ENCODE measurements at places on chromosomes 4 and X.

DNA sequence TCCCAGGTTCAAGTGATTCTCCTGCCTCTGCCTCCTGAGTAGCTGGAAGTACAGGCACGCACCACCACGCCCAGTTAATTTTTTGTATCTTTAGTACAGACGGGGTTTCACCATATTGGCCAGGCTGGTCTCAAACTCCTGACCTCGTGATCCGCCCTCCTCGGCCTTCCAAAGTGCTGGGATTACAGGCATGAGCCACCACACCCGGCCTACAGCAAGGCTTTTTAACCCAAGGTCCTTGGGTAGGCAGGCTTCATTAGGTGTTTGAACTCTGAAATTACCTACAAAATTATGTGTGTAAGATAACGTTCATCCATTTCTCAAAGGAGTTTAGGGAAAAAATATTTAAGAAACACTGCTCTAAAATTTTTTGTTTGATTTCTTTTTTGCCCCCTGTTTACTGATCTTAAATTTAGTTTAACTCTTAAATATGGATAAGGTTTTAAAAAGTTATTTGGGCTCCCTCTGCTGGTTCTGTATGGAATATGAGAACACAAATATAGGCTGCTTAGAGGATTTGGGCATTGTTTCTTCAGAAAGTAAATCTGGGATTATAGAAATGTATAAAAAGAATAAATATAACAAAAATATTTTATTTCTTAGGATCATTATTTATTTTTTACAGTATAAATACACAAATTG, 92.8 kb downstream of the CBR4 start:
- DNase-seq: peak; percentile 62

DNA sequence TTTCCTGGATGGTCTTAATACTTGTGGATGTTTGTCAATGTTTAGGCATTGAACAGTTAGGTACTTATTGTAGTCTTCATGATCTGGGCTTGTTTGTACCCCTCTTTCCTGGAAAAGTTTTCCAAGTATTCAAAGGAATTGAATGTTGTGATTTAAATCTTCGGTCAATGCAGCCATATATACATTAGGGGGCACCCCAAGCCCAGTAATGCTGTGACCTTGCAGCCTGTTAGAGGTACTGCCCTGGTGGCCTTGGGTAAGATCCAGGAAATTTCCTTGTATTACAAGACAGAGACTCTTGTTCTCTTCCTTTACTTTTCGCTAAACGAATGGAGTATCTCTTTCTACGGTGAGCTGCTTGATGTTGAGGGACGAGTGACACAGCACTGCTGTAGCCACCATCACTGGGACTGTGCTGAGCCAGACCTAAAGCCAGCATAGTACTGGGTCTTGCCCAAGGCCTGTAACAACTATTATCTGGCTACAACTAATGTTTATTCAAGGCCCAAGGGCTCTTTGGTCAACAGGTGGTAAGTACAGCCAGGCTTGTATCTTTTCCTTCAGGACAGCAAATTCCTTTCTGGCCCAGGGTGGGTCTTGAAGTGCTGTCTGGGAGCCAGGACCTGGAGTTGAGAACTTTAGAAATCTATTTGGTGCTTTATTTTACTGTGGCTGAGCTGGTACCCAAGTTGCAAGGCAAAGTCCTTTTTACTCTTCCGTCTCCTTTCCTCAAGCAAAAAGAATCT, 118.3 kb upstream of the ATOH1 start:
- no peak for DNase-seq

- no peak for DNase-seq
Measured at GRCh38 chrX:12421918-12422317, 283.6 kb downstream of the FRMPD4 start.

DNA sequence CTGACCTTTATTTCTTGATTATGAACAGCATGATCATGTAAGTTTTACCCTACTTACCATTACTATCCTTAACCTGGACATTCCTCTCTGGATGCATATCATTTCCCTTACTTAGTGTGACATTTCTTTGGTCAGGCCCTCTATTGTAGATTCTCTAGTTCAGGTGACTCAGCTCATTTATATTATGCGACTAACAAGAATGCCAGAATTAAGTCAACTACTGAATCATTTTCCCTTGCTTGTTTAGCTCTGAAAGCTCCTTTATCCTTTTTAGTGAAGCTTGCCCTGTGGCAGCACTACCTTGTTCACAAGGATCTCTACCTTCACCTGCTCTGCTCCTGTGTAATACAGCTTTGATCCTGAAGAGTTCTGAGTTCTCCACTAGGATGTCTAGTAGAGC, 15.1 kb upstream of the UGT2B17 start:
- DNase-seq: no peak

GRCh38 chrX:312621-313331, 5.8 kb downstream of the GTPBP6 start:
- DNase-seq: no peak

DNA sequence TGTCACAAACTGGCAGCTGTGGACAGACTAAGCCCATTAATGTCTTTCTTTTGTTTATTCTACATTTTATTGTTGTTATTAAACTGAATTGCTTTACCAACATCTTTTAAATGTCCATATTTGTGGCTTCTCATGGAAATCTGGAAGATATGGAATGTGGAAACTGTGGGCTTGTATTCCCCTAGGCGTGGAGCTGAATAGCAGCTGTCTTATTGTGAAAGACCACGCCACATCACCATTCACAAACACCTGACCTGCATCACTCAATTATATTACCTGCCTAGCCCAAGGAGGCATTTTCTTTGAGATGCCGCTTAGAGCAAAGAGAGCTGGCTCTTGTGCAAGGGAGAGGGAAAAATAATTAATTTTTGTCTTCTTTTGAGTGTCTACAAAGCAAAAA, 96.9 kb upstream of the GPRIN3 start:
- no peak for DNase-seq

GRCh38 chrX:71081330-71082123, 13.4 kb upstream of the SNX12 start:
- DNase-seq: no peak

DNA sequence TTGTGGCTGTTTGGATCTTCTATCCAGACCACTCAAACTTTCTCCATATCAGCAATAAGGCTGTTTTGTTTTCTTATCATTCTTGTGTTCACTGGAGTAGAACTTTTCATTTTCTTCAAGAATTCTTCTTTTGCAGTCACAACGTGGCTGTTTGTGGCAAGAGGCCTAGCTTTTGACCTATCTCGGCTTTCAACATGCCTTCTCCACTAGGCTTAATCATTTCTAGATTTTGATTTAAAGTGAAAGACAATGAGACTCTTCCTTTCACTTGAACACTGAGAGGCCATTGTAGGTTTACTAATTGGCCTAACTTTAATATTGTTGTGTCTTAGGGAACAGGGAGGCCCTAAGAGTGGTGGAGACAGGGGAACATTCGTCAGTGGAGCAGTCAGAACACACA, 19.1 kb downstream of the FGF2 start:
- no peak for DNase-seq

GRCh38 chr4:40419231-40419912, 84.2 kb downstream of the CHRNA9 start:
- no peak for DNase-seq

GRCh38 chr4:58138786-58139668, 1028.8 kb upstream of the IGFBP7 start:
- no peak for DNase-seq

- DNase-seq: no peak
Measured at GRCh38 chrX:21993265-21993664, 38.9 kb upstream of the PHEX start.

DNA sequence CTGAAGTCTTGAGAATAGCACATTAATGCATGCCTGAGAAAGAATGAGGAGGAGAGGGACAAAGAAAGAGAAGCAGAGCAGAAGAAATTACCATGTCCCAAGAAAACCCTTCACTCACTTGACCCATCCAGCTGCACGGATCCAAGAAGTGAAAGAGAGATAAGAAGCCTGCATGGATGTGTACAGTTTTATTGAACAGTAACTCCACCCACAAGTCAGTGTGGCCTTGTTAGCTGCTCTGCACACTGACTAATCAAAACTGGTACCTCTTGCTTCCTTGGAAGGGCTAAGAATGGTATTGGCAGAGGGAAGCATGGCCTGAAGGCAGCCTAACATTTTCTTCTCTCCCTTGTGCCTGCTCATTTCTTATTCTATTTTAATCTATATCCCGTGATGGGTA, 163.9 kb downstream of the SLC7A11 start:
- no peak for DNase-seq

- DNase-seq: no peak
Measured at GRCh38 chr4:84220990-84221389, 278.1 kb downstream of the NKX6-1 start.

GRCh38 chrX:123731258-123731986, 1.4 kb downstream of the THOC2 start:
- peak; percentile 63 for DNase-seq

DNA sequence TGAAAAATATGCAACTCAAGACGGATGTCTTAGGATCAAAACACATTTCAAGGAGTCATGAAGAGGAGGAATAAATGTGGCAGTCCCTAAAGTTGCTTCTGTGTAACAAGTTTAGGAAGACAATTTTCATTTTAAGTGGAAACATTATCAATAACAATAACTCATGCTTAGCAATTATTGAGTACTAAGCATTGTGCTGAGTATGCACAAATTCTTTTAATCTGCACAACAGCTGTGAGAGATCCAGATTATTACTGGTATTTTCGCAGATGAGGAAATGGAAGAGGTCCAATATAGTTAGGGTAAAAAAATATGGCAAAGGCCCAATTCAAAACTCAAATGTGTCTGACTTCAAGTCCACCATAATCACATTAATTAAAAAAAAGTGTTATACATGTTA, 2.9 kb upstream of the TEX13B start:
- no peak for DNase-seq

DNA sequence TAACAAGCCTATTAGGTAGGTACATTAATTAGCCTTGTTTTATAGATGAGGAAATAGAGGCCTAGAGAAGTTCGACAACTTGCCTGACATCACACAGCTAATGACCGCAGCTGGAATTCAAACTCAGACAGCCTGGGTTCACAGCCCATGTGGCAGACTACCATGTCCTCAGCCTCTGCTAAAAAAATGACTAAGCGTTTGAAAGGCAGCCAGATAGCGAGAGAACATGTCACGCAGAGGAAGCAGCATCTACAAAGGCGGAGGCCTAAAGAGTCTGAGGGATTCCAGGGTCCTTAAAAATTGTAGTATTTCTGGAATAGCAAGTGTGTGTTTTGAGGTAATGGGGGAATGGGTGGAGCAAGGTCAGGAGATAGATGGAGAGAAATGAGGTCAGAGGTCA, 33.2 kb upstream of the BMP15 start:
- no peak for DNase-seq

GRCh38 chrX:39874202-39874816, 223.4 kb downstream of the BCOR start:
- DNase-seq: peak; percentile 87

DNA sequence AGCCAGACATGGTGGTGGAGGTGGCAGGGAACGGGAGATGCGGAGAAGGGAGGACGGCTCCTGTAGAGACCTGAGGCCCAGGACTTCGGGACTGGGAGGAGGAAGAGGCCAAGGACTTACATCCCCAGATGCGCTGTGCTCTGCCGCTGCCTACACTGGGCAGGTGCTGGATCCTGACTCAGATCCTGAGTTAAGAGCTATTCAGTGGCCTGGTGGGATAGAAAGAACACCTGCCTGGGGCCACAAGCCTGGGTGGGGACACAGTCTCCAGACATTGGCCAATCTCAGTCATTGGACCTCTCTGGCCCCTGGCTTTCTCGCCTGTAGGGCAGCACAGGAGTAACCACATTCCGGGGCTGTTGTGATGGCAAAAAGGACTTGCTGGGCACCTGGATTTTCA, 10.9 kb upstream of the MSX1 start:
- DNase-seq: no peak

GRCh38 chr4:139918591-139918990, 235.4 kb downstream of the MAML3 start:
- no peak for DNase-seq

- no peak for DNase-seq
Measured at GRCh38 chrX:27619975-27620374, 29.8 kb downstream of the DCAF8L2 start.

GRCh38 chr4:156672492-156673305, 298.9 kb downstream of the PDGFC start:
- no peak for DNase-seq

DNA sequence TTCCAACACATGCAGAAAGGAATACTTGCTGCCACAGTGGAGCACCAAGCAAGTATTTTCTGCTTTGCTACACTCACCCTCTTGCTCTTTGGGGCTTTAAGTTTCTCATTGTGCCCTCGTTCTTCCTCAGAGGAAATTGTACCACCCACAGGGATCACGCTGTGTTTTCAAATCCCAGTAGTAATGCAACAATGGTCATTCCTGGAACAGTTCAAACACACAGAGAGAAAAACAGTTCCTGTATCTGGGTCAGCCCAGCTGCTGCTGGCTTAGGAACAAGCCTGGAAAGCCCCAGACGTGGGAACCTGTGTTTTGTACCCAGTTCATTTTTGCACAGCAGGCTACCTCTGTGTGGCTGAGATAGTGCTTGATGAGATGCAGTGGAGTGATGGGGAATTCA, 907.8 kb downstream of the STPG2 start:
- DNase-seq: no peak

All from activated CD4-positive, alpha-beta T cell treated with anti-CD3 and anti-CD28 coated beads, Interleukin-2, amount 10 ng/mL, durations not matched to agents 24 days and 14 days (primary cell).